D721Med (cell line): ENCODE measurements at places on chromosomes 7 and 10.

DNA sequence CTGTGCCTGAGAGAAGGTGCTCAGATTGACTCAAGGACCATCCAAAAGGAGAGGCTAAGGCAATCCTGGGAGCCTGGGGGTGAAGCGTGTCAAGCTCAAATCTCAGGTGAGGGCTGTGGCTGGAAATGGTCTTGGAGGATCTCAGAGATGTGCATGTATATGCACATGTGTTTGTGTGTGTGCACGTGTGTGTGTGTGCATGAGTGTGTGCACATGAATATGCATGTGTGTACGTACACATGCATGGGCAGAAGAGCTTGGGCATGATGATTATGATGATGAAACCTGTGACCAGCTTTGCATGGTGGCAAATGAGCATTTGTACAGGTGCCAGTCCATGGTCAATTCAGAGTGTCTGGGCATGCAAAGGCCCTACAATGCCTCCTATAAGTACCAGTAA lies 326.6 kb downstream of the CXCL12 start:
- no peak for DNase-seq

DNA sequence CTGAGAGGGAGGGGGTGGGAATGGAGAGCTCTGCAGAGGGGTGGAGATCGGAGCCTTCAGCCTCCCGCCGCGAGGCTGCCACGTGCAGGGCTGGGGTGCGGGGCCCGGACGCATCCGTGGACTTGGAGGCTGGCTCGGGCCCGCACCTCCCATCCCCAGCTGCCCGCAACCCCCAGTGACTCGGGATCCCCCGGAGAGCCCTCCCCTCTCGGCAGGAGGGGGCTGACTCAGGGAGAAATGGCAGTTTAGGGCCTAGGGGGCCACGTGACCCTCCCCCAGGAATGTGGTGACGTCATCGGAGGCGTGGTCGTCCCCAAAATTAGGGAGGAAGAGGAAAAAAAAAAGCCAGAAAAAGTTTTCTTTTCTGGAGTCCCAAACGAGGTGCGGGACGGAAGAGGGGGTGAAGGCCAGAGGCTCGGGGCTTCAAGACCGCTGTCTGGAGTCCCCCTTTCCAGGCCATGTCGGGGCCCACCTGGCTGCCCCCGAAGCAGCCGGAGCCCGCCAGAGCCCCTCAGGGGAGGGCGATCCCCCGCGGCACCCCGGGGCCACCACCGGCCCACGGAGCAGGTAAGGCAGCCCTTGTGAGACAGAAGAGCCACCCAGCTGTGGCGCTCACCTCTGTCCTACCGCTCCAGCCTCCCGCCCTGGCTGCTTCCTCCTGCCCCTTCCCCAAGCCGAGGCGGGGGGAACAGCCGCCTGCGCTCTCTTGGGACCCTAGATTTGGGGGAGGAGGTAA lies at the start of gene TRIP6:
TRIP6 (plus strand) TSS at position 348 of the 736 bp plus-strand sequence; CDS start at position 459, 111 bp downstream.
- no peak for DNase-seq

GRCh38 chr10:103181244-103181643 lies 11.8 kb downstream of the NT5C2 start:
- DNase-seq: no peak

GRCh38 chr7:114173170-114173890 lies 241.3 kb upstream of the FOXP2 start:
- DNase-seq: no peak

DNA sequence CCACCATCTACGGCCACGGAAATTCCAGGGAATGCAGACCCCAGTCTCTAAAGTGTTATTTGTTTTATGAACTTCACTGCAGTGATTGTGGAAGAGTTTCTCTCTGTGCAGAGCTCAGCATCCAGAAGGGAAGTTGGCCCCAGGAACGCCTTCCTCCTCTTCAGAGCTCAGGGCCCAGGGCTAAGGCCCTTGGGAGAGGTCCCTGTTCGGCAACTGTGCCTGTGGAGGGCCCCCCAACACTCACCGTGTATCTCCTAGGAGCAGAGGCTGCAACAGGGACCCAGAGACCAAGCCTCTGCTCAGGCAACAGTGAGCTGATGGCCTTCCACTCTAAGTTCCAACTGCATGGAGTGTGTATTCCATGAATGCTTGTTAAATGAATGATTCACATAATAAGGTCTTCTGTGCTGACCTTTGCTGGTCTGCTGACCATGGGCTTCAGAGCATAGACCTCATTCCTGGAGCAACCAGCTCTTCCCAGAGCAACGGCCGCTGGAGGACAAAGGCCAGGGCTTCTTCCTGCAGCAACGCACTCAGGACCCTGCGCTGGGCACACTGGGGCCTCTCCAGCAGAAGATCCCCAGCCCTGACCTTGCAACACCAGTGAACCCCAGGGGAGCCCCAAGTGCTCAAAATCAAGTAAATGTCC lies 7.7 kb downstream of the DIP2C start:
- no peak for DNase-seq

DNA sequence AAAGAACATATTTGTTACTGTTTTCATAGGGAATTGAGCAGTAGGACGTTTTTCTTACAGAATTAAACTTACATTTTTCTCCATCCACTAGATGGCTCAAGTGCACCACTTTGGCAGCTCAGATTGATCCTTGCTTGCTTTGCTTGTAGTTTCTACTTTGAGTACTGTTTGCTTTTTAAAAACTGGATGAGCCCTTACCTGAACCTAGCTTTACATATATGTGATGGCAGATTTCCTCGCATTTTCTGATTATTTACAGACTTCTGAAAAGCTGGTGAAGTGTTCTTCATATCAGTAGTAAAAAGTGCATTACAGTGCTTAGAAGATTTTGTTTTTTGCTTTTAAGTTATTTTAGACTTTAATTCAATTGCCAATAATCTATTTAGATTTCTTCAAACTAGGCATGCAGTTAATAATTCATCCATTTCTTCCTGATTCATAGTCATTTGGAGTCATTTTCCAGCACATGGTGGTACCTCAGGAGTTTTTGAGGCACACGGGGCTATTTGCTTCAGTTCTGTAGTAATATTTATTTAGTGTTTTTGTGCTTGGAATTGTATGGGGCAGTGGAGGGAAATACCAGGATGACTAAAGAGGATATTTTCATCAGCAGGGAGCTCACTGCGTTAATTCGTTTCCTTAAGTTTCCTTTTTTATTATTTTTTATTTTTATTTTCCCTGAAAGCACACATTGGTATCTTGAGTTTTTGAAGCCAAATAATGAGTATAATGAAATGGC lies 57.3 kb downstream of the MAPK8 start:
- DNase-seq: no peak

- no peak for DNase-seq
Observed at GRCh38 chr7:105352018-105352612, 36.6 kb downstream of the SRPK2 start.

GRCh38 chr7:113873554-113874151 lies 45.2 kb downstream of the PPP1R3A start:
- no peak for DNase-seq

- DNase-seq: no peak
Observed at GRCh38 chr10:97034958-97035769, 150.6 kb downstream of the SLIT1 start.

- DNase-seq: no peak
Observed at GRCh38 chr10:22544325-22545068, 169.9 kb downstream of the PIP4K2A start.

- DNase-seq: no peak
Observed at GRCh38 chr10:22690158-22690557, 24.2 kb downstream of the PIP4K2A start.

- no peak for DNase-seq
Observed at GRCh38 chr10:78506614-78507013, 473.0 kb downstream of the RPS24 start.

- no peak for DNase-seq
Observed at GRCh38 chr10:15760681-15761080, 41.0 kb upstream of the ITGA8 start.

DNA sequence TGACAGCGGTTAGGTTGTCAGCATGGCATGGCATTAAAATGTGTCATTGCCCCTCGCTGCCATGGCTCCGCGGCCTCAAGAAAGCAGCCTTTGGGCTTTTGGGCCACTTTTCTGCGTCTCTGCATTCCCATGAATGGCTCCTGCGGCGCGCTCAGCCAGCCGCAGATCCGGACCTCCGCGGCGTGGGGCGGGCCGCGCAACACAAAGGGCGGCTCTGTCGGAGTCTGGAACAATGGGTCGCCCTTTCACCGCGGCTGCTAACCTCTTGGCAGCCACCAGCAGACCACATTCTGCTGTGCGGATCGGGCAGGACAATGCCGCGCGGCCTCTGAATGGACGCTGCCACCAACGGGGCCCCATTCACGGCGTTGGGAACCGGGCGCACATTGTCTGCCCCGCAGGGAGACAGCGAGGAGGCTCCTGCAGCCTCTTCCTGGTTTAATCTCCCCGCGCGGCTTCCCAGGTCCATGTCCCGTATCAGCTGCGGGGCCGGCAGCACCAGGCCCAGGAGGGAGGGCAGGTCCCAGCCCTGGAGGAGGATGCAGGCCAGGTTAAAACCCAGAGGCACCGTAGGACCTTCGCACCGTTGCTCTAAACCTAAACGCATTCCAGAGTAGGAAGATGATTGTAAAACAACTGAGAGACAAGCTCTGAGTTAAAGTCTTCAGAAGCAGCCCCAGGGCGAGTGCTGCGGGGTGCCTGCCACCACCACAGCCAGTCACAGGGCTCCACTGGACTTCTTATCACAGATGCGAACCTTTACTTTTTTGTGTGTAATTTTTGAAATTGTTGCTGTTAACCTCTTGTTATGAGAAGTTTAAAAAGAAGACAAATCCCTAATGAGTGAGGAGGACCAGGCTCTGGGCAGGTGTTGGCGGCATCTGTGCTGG lies 71.6 kb downstream of the NKX6-2 start:
- DNase-seq: no peak

DNA sequence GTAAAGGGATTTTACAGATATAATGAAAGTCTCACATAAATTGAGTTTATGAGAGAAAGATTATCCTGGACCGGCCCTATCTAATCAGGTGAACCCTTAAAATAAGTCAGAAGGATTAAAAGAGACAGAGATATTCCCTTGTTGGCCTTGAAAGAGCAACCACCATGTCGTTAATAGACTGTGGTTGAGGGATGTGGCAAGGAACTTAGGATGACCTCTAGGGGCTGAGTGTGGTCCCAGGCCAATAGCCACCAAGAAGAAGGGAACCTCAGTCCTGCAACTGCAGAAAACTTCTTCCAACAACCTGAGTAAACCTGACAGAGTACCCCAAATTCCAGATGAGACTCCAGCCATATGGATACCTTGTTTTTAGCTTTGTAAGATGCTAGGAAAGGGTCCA lies 121.5 kb downstream of the POLR1F start:
- DNase-seq: no peak

DNA sequence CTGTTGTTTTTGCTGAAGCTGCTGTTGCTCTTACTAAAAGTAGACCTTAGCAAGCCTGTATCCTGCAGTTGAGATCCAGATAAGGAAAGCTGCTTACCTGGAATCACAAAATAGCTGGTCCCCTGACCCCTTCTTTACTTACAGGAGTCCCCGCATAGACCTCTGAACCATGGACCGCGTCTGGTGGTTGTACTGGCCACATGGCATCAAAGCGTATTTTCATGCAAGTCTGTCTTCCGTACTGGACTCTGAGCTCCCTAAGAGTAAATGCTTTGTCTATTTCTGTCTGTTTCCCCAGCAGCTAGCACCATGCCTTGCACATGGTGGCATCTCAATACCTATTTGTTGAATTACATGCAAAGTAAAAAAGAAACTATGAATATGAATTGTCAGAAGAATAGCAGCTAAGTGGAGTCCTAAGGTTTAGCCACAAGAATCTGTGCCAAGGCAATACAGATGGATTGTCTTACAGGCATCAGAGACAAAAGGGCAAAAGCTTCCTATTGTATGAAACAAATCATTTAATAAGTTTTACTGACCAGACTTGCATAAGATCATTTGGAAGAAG lies 159.2 kb downstream of the PAXIP1 start:
- DNase-seq: no peak

- DNase-seq: no peak
Observed at GRCh38 chr10:21449288-21449966, 76.1 kb downstream of the SKIDA1 start.

DNA sequence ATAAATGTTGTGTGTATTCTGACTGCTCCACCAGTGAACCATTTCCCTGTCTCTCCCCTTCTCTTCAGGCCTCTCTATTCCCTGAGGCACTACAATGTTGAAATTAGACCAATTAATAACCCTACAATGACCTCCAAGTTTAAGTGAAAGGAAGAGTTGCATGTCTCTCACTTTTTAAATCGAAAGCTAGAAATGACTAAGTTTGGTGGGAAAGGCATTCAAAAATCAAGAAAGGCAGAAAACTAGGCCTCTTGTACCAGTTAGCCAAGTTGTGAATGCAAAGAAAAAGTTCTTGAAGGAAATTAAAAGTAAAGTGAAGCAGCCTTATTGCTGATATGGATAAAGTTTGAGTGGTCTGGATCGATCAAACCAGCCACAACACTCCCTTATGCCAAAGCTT lies 198.3 kb upstream of the YAE1 start:
- no peak for DNase-seq

- DNase-seq: no peak
Observed at GRCh38 chr10:11598712-11599397, 12.6 kb downstream of the USP6NL start.

GRCh38 chr10:45198486-45199204 lies 116.8 kb downstream of the OR13A1 start:
- DNase-seq: no peak

DNA sequence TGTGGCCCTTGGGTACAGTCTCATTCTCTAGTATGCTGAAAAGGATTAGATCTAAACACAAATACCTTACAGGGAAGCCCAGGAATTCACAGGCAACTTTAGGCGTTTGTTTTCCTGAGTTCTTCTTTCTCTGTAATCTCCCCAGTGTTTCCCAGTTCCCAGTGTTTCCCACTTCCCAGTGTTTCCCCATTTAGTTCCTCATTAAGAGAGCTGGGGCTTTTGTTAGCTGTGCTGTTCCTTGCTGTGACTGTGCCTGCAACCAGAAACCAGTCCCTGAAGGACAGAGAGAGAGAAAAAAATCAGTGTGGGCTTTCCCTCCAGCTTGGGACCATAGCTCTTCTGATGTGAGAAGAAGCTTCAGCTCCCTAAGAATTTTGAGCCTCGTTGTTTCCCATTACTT lies 802.9 kb upstream of the COBL start:
- no peak for DNase-seq

DNA sequence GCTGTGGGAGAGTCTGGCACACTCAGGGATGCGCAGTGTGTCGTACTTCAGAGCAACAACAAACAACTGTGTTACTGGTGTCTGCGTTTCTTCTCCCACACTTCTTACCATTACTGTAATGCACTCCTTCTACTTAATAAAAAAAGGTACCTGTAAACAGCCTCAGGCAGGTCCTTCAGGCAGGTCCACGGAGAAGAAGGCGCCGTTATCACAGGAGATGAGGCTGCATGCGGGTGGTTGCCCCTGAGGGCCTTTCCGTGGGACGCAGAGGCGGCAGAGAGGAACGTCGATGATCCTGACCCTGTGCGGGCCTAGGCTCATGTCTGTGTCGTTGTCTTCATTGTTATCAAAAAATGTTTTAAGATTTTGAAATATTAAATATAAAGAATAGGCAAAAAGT lies 29.4 kb downstream of the NKX6-2 start:
- no peak for DNase-seq

- no peak for DNase-seq
Observed at GRCh38 chr7:35285799-35286198, 31.9 kb upstream of the TBX20 start.

DNA sequence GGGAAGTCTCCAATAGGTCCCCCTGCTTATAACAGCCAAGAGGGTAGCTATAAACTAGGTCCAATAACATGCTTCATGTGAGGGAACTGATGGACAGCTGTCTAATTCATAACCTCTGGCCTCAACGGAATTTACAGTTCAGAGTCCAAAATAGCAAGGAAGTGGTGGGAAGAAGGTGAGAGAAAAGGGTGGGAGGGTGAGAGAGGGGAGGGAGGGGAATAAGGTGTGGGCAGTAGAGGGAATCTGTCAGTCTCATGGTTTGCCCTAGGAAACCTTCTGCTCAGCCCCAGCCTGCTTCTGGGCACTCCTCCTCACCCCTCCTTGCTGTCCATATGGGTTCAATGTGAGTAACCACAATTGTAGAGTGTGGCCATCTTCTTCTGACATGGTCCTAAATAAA lies 133.4 kb upstream of the ADO start:
- no peak for DNase-seq
